Thymus (tissue), 14 donors: ENCODE measurements at places on chromosomes 4 and X. TPM values are rescaled to one million over a fixed set of nuclear protein-coding genes. Genes with fewer than 3 reads are reported as not detected.

GRCh38 chrX:40262157-40263013 lies 164.6 kb upstream of the BCOR start:
- no peaks in the 10 kb centered on the region for H3K27me3 ChIP-seq
- H3K4me3 ChIP-seq = no peak overlapping the region
- no peaks in the 10 kb centered on the region for H3K36me3 ChIP-seq
- no peak overlapping the region for H3K27ac ChIP-seq

GRCh38 chr4:14726877-14727361 lies 275.4 kb upstream of the CPEB2 start:
- DNase-seq = no peak
- H3K4me3 ChIP-seq = no peak overlapping the region
- H3K27ac ChIP-seq = no peak overlapping the region
- no peaks in the 10 kb centered on the region for H3K4me1 ChIP-seq

DNA sequence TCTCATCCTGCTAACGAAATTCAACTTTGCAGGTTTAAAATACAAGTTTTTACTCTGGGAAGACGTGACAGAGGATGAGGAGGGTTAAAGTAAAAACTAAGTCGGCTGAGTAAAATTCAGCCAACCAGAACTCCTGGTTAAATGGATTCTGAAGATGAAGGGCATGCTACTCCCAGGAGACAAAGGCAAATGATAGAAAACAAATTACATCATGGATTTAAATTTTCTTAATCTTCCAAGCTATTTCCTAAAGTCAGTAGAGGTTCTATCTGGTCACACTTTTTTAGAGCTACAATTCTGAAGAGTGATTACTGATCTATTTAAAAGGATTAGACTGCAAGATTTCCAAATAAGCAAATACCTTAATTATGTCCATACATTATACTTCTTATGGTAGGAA lies 47.9 kb downstream of the ZNF827 start:
- DNase-seq = no peak
- H3K36me3 ChIP-seq = peaks cover 10% of the 10 kb centered on the region
- no peak overlapping the region for H3K27ac ChIP-seq
- no peaks in the 10 kb centered on the region for H3K27me3 ChIP-seq

GRCh38 chr4:132683957-132684356 lies 465.1 kb upstream of the PCDH10 start:
- H3K36me3 ChIP-seq = no peaks in the 10 kb centered on the region
- DNase-seq = no peak
- H3K4me3 ChIP-seq = no peak overlapping the region
- no peaks in the 10 kb centered on the region for H3K27me3 ChIP-seq

GRCh38 chr4:172514801-172515200 lies 653.8 kb upstream of the GALNT7 start:
- no peak for DNase-seq
- no peak overlapping the region for H3K27ac ChIP-seq
- no peaks in the 10 kb centered on the region for H3K27me3 ChIP-seq
- H3K4me3 ChIP-seq = no peak overlapping the region

DNA sequence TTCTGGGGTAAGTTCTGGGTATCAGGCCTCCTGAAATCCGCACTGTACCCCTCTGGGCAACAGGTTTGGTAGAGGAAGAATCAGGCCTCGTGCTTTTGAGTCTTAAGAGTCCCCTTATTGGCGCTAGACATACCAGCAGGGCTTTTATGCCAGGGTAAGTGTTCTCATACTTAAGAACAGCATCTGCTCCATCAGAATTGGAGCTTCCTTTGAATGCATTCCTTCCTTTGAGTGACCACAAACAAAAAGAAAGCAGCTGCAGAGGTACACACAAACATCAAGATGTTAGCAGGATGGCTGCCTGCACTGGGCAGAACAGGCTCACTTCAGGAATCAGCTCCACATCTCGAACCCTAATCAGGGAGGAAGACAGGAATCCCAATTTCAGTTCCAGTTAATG lies 156.8 kb downstream of the MGST2 start:
- H3K27ac ChIP-seq = no peak overlapping the region
- no peaks in the 10 kb centered on the region for H3K27me3 ChIP-seq
- H3K4me1 ChIP-seq = peaks cover 7% of the 10 kb centered on the region
- H3K36me3 ChIP-seq = no peaks in the 10 kb centered on the region

DNA sequence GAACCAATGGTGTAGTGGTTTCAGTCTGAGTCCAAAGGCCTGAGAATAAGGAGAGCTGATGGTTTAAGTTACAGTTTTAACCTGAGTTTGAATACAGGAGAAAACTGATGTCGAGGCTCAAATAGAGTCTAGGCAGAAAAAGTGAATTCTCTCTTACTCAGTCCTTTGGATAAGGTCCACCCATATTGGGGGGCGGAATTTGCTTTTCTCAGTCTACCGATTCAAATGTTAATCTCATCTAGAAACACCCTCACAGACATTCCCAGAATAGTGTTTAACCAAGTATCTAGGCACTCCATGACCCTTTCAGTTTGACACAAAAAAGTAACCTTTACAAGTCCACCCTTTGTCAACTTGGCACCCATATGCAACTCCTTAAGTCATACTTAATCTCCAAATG lies 216.0 kb downstream of the GRID2 start:
- no peaks in the 10 kb centered on the region for H3K36me3 ChIP-seq
- no peaks in the 10 kb centered on the region for H3K4me1 ChIP-seq
- H3K27ac ChIP-seq = no peak overlapping the region
- DNase-seq = no peak
- H3K4me3 ChIP-seq = no peak overlapping the region

GRCh38 chr4:73650250-73650649 lies 30.0 kb upstream of the RASSF6 start:
- H3K27ac ChIP-seq = peak overlapping the region; percentile 58
- peaks cover 56% of the 10 kb centered on the region for H3K4me1 ChIP-seq
- no peaks in the 10 kb centered on the region for H3K36me3 ChIP-seq
- H3K4me3 ChIP-seq = no peak overlapping the region
- H3K27me3 ChIP-seq = no peaks in the 10 kb centered on the region
- DNase-seq = no peak

DNA sequence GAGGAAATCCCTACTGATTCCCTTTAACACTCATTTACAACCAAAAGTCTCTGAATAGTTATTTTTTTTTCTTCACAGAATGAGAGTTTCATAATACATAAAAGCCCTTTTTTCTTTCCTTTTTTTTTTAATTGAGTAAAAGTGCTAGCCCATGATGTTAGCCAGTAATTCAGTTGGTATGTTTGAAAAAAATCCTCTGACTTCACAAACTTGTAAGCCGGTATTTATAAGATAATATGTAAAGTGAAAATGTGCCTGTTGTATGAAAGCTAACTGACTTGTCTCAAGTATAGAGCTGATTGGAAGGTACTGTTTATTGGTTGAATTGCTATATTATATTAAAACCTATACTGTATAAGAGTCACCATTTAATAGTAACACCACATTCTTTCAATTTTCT lies 70.2 kb upstream of the NEIL3 start:
- H3K27ac ChIP-seq = no peak overlapping the region
- no peaks in the 10 kb centered on the region for H3K36me3 ChIP-seq
- DNase-seq = no peak
- peaks cover 10% of the 10 kb centered on the region for H3K4me1 ChIP-seq
- no peak overlapping the region for H3K4me3 ChIP-seq
- H3K27me3 ChIP-seq = no peaks in the 10 kb centered on the region

DNA sequence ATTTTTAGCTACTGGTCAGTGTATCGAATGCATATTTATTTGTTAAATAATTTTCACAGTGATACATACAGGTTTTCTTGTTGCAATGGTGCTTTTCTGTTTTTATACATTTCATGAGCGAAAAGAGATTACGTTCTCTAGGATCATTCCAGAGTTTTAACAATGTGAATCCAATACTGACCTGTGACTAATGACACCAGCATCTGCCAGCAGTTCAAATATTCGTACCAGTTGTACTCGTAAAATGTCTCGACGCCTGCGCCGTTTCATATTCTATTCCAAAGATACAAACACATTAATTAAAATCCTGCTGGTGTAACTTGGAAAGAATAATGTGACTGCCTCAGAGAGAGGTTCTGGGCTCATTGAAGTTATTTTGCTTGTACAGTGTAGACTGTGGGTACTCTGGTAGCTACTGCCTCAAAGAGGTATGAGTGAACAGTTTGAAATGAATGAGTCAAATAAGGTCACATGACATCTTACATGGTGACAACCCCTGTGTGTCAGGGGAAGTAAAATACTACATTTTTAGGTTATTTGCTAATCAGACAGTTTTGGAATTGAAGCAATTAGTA lies 80.7 kb downstream of the ZAR1 start:
- no peak overlapping the region for H3K4me3 ChIP-seq
- peaks cover 17% of the 10 kb centered on the region for H3K36me3 ChIP-seq
- H3K27ac ChIP-seq = no peak overlapping the region
- H3K27me3 ChIP-seq = no peaks in the 10 kb centered on the region
- DNase-seq = no peak

GRCh38 chr4:183469936-183470335 lies 25.5 kb downstream of the CDKN2AIP start:
- H3K4me1 ChIP-seq = no peaks in the 10 kb centered on the region
- DNase-seq = no peak
- no peak overlapping the region for H3K4me3 ChIP-seq
- H3K27me3 ChIP-seq = no peaks in the 10 kb centered on the region
- no peaks in the 10 kb centered on the region for H3K36me3 ChIP-seq

- no peak for DNase-seq
- no peak overlapping the region for H3K27ac ChIP-seq
- H3K36me3 ChIP-seq = no peaks in the 10 kb centered on the region
- no peaks in the 10 kb centered on the region for H3K27me3 ChIP-seq
- no peaks in the 10 kb centered on the region for H3K4me1 ChIP-seq
These were observed 124.5 kb downstream of the PDLIM5 start for GRCh38 chr4:94576210-94576609.

GRCh38 chr4:139054791-139055505 lies 39.4 kb downstream of the NOCT start:
- H3K27ac ChIP-seq = no peak overlapping the region
- no peaks in the 10 kb centered on the region for H3K27me3 ChIP-seq
- no peak overlapping the region for H3K4me3 ChIP-seq
- peaks cover 70% of the 10 kb centered on the region for H3K36me3 ChIP-seq
- H3K4me1 ChIP-seq = no peaks in the 10 kb centered on the region
- DNase-seq = no peak

- H3K27ac ChIP-seq = no peak overlapping the region
- H3K4me1 ChIP-seq = no peaks in the 10 kb centered on the region
These were observed 759.3 kb downstream of the FSTL5 start for GRCh38 chr4:161404346-161405110.

- no peaks in the 10 kb centered on the region for H3K36me3 ChIP-seq
- H3K27ac ChIP-seq = no peak overlapping the region
- DNase-seq = no peak
- H3K4me1 ChIP-seq = no peaks in the 10 kb centered on the region
- H3K27me3 ChIP-seq = no peaks in the 10 kb centered on the region
These were observed 218.8 kb upstream of the NOCT start for GRCh38 chr4:138796761-138797160.

DNA sequence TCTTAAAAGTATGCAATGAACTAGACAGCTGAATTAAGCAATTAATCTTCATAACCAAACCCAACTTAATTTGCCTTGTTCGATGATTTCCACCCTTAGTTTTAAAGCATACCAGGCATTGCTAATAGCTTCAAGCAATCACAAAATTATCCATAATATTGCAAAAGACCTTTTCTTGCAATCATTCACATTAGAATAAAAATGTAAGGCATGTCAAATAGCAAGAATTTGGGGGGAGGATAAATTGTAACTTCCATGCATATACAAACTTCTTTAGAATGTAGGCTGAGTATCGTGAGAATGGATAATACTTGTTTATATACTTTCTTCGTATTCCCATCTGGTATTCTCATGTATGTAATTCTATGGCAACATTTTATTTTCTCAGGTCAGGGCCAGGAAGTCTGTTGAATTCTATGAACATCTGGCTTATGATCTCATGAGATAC lies 28.7 kb upstream of the BMP2K start:
- DNase-seq = no peak
- no peaks in the 10 kb centered on the region for H3K36me3 ChIP-seq
- no peaks in the 10 kb centered on the region for H3K27me3 ChIP-seq
- no peaks in the 10 kb centered on the region for H3K4me1 ChIP-seq
- H3K4me3 ChIP-seq = no peak overlapping the region
- H3K27ac ChIP-seq = no peak overlapping the region

- DNase-seq = no peak
- H3K27ac ChIP-seq = no peak overlapping the region
- no peaks in the 10 kb centered on the region for H3K27me3 ChIP-seq
- H3K4me3 ChIP-seq = no peak overlapping the region
These were observed 334.9 kb upstream of the DDX53 start for GRCh38 chrX:22664826-22665225.

GRCh38 chr4:81745050-81745449 lies 273.3 kb upstream of the RASGEF1B start:
- no peaks in the 10 kb centered on the region for H3K36me3 ChIP-seq
- H3K27me3 ChIP-seq = no peaks in the 10 kb centered on the region
- H3K4me3 ChIP-seq = no peak overlapping the region
- H3K4me1 ChIP-seq = peaks cover 12% of the 10 kb centered on the region

- no peaks in the 10 kb centered on the region for H3K27me3 ChIP-seq
- H3K4me1 ChIP-seq = no peaks in the 10 kb centered on the region
- no peak for DNase-seq
- H3K27ac ChIP-seq = no peak overlapping the region
These were observed 64.6 kb upstream of the MTM1 start for GRCh38 chrX:150503898-150504219.

- no peaks in the 10 kb centered on the region for H3K27me3 ChIP-seq
- peak overlapping the region; percentile 14 for H3K27ac ChIP-seq
- no peaks in the 10 kb centered on the region for H3K4me1 ChIP-seq
- H3K4me3 ChIP-seq = no peak overlapping the region
These were observed 16.4 kb downstream of the BANK1 start for GRCh38 chr4:101806914-101807313.

GRCh38 chr4:24055623-24056022 lies 165.8 kb upstream of the PPARGC1A start:
- H3K27me3 ChIP-seq = no peaks in the 10 kb centered on the region
- DNase-seq = no peak
- H3K4me1 ChIP-seq = no peaks in the 10 kb centered on the region
- no peak overlapping the region for H3K27ac ChIP-seq

DNA sequence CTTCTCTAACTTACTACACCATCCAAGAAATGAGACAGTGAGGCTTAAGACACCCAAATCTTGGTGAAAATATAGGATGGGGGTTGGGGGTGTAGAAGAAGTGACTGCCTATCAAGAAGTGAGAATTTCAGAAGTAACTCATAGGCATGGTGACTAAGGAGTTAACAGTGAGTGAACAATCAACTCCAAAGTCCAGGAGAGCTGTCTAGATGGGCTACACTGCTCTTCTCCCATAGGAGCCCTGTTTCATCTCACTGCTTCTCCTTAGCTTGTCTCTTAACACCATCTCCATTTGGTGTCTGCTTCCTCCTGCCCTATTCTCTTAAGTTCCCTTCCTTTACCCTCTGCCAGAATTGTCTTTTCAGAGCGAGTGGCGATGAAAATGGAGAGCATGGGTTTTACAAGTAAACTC lies 22.7 kb downstream of the FABP2 start:
- peaks cover 5% of the 10 kb centered on the region for H3K4me1 ChIP-seq
- H3K36me3 ChIP-seq = peaks cover 15% of the 10 kb centered on the region
- peak; percentile 27 for DNase-seq
- peak overlapping the region; percentile 91 for H3K4me3 ChIP-seq
- H3K27me3 ChIP-seq = no peaks in the 10 kb centered on the region

EXOC1L gene
- total RNA-seq = not detected

AMBN gene
- total RNA-seq = 0.19 TPM

ITIH6 gene
- total RNA-seq = not detected

MAGEE2 gene
- not detected for total RNA-seq

CHRDL1 gene
- 3.3 TPM for total RNA-seq

HNRNPD gene
- 60.1 TPM for total RNA-seq

CXorf65 gene
- total RNA-seq = 4.5 TPM

XK gene
- 0.66 TPM for total RNA-seq
